ENCODE measurements at places on chromosomes 1 and 21.

DNA sequence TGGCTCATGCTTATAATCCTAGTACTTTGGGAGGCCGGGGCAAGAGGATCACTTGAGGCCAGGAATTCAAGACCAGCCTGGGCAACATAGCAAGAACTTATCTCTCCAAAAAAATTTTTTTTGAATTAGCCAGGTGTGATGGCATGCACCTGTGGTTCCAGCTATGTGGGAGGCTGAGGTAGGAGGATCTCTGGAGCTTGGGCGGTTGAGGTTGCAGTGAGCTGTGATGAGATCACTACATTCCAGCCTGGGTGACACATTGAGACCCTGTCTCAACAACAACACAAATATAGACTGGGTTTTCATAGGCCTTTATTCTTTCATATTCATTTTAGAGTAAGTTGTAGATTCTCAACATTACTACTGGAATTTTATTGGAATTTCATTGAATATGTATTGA, 12.8 kb downstream of the MED18 start:
- no peak for DNase-seq

DNA sequence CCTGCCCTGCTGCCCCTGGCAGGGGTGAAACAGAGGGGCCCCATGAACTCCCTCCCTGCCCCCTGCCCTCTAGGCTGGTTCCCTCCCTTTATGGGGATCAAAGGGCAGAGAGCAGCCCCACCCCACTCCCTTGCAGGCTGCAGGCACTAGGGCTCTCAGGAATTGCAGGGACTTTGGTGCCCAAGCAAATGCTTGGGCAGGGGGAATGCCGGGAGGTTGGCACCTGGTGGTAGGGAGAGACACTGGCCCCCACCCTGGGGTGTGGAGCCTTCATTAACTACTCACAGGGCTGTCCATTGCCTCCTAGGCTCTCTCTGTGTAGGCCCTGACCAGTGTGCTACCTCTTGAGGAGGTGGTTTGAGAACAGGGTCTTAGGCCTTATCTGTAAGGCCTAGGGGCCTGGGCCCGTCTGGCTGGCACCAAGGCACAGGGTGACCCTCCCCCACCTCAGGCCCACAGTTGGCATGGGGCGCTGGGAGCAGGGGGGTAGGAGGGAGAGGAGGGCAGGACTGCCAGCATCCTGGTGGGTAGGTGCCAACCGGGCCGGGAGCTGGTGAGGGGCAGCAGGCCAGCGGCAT, 4.7 kb downstream of the ZBTB7B start:
- no peak for DNase-seq

GRCh38 chr1:71521655-71522264, 440.9 kb upstream of the ZRANB2 start:
- peak; percentile 12 for DNase-seq

DNA sequence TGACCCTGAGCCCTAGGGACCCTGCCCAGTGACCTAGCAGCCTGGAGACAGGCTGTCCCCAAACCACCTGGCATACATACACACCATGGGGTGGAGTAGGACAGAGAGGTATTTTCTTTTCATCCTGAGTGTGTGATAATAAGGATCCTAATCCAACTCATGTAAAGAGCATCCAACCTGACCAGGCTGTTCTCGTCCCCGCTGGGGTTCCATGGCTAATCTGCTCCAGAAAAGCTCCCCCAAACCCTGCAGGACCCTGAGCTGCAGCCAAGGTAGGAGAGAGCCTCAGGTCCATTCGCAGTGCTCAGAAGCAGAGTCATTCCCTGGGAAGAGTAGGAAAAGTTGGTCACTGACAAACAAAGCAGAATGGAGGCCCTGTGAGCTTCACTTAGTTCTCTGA, 31.4 kb downstream of the KCND3 start:
- no peak for DNase-seq

GRCh38 chr1:118963456-118964430, 24.4 kb downstream of the TBX15 start:
- DNase-seq, result no peak

DNA sequence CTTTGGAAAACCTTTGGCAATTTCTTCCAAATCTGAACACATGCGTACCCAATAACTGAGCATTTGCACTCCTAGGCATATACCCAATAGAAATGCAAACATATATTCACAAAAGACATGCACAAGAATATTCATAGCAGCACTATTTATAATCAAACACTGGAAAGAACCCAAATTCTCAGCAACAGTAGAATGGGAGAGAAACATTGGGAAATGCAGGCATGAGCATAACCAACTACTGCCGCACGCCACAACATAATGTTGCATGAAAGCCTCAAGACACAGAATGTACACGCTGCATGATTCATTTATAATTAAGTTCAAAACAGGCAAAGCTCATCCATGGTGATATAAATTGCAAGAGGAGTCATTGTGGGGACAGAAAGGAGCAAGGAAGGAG, 69.5 kb upstream of the FBXO28 start:
- DNase-seq, result no peak
